SHP77 treated with DMSO at 0.1 percent for 48 hours (cell line): ENCODE measurements at places on chromosomes 16 and 17.

GRCh38 chr17:18121144-18121910, 12.8 kb downstream of the MYO15A start:
- DNase-seq = no peak

DNA sequence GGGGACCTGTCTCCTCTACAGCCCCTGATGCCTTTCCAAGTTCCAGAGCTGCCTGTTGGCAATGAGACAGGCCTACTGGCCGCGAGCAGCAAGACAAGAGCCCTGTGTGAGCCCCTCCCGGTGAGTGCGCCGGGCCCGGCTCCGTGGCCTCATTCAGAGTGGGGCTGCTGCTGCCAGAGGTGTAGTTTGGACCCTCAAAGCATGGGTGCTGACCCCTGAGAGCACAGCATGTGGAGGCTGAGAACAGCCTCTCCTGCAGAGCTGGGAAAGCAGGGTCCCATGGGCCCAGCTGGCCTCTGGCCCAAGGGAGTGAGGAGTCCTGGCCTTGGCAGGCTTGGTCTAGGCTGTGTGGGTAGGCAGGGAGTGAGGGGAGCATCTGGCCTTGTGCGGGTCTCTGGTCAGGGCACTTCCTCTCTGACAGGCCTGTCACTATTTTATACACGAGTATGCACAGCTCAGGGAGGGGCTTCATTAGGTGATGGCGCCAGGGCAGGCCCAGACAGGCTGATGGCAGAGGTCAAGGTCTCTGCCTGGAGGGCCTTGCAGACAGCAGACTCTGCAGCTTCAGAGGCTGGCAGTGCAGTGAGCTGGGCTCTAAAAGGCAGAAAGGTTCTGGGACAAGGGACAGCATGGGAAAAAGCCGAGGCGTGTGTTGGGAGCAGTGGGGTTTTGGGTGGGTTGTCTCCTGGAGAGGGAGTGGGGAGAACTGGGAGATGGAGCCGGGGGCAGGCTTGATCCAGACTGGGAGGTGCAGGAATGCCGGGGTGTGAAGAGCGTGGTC, 43.4 kb downstream of the ADCY7 start:
- DNase-seq = peak; percentile 0

DNA sequence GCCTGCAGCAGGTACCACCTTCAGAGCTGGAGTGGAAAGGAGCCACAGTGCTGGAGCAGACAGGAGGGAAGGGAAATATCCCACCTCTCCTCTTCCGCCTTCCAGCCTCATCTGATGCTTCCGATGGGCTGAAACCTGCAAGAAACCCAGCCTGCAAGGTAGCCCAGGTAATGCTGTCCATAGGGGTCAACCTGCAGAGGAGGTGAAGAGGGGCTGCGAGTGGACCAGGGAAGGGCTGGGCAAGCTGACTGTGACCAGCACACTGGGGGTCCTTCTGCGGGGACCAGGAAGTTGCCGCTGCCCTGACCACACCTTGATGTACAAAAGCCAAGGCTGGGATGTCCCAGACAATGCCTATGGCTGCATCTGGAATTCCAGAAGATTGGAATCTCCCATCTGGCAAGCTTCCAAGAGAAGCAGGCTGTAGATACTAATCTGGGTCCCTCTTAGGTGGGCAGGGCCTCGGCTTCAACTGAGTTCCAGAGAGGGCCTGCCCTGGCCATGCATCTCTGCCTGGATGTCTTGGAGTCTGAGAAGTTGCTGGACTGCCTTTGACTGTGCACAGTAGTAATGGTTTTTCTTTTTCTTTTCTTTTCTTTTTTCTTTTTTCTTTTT, 5.8 kb downstream of the FOXL1 start:
- DNase-seq = no peak

DNA sequence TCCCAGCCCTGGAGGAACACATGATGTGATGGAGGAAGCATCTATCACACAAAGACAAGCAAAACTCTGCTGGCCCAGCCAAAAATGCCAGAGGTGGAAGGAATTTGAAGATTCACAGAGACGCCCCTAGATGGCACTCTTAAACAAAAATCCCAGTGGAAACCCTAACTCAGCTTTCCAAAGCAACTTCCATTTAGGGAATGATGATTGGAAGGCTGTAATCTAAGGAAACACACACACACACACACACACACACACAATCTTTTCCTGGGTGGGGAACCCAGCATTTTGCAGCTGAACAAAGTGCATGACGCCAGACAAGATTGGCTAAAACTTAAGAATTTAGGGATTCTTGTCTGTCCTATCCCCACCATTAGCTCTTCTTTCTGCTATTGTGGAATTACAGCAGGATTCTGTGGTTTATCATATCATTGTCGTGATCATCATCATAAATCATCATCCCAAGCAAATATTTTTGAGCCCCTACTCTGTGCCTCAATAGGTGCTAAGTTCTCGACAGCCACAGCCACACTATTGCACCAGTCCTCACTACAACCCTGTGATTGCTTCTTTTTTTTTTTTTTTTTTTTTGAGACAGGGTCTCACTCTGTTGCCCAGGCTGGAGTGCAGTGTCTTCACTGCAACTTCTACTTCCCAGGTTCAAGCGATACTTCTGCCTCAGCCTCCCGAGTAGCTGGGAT, 1.6 kb upstream of the LDAF1 start:
- peak; percentile 21 for DNase-seq

GRCh38 chr16:14476183-14476582, 153.9 kb downstream of the PARN start:
- no peak for DNase-seq

- DNase-seq = no peak
Measured at GRCh38 chr17:58269557-58270291, 11.0 kb downstream of the MPO start.
